Stimulated activated CD4-positive, alpha-beta T cell treated with anti-CD3 and anti-CD28 coated beads, Interleukin-4, amount 100 ng/mL, for 1 hour (primary cell): ENCODE measurements at places on chromosomes 16 and 17.

GRCh38 chr17:79923974-79924638, 84.9 kb upstream of the CBX4 start:
- DNase-seq = peak; percentile 45

- no peak for DNase-seq
Measured at GRCh38 chr16:10552281-10552680, 28.1 kb downstream of the EMP2 start.

DNA sequence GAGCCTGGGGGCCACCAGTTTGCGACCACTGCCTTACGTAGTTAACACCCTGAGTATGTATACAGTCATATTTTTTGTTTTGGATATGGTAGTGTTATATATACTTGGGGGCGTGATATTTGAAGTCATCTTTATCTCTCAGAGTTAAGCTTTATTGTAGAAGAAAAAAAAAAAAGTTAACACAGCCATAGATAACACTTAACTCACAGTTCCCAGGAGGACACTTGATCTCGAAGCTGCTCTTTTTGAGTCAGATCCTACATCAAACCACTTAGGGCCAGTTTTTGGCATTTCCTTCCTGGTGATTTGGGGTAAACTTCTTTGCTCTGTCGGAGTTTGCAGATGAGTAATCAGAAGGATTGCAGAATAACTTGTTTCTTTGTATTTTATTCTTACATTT, 5.8 kb downstream of the ITPRIPL2 start:
- no peak for DNase-seq

DNA sequence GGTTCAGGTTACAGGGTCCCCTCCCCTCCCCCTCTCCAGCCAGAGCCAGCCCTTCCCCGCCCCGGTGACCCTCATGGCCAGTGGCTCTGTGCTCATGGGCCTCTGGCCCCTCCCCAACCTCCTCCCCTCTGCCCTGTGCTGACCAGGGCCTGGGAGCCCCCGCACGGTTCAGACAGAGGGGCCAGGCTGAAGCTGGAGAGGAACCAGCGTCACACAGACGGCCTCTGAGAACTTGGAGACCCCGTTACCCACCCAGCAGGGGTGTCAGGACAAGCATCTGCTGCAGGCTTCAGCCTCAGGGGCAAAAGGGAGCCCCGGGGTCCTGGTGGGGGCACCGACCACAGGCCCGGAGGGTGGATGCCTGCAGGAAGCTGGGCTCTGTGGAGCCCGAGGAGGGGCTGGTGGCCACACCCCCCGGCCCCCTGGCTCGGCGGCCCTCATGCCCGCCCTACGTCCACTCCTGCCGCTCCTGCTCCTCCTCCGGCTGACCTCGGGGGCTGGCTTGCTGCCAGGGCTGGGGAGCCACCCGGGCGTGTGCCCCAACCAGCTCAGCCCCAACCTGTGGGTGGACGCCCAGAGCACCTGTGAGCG, at the start of gene WFIKKN1:
Gene WFIKKN1 (plus strand): TSS at position 171 of the 591 bp plus-strand sequence. CDS start 269 bp downstream, at position 440.
- DNase-seq = no peak

DNA sequence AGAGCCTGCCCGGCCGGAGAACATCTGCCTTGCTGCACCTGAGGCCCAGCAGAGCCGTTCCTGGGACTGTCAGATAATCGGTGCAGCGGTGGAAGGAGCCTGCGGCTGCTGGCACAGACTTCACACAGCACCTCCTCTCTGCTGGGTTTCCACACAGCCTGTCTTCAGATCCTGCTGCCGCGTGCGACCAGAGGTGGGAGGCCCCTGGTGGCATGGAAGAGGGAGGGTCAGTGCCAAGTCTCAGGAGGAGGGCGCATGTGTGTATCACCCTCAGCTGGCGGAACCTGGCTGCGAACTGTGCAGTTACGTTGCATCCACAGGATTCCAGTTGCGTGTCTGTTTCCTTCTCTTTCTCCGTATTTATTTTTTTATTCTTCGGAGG, 3.3 kb downstream of the CDK5R1 start:
- no peak for DNase-seq

DNA sequence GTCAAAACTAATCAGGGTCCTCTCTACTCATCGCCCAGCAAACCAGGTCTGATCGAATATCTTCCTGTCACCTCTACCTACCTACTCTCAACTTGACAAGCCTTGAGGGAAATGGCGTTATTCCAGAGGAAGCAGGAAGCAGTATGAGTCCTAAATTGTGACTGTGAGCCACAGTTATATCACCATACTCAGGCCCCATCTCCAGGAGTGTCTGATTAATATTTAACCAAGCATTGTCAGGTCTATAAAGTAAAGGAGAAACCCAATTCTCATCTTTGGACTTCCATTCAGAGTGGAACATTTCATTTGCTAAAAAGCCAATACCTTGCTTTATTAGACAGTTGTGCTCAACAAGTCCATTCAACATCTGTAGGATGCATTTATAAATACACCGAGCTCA, 17.8 kb upstream of the CLEC3A start:
- DNase-seq = no peak

DNA sequence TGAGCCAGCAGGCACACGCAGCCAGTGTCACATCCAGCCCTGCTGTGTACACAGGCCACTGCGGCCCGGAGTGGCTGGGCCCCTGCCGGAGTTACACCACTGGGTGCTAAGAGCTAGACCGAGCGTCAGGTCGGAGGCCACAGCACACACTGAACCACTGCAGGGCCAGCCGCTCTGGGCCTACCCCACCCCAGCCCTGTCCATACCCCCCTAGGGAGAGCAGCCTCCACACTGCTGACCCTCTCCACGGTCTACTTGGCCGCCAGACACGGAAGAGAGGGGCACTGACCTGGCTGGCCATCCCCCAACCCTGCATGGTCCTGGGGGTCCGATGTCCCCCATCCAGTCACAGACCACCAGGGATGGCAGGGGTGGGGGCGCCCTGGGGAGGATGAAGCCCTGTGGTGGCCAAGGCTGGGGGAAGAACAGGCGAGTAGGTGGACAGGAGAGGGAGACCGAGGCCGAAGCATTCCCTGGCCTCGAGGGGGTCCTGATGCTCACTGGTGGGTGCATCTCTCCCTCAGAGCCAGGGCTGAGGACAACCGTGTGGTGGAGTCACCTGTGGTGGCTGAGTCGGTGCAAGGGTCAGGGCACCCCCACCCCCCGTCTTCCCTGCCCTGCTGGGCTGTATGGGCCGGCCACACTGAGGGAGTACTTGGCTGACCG, 34.9 kb upstream of the ZC3H18 start:
- DNase-seq = no peak

DNA sequence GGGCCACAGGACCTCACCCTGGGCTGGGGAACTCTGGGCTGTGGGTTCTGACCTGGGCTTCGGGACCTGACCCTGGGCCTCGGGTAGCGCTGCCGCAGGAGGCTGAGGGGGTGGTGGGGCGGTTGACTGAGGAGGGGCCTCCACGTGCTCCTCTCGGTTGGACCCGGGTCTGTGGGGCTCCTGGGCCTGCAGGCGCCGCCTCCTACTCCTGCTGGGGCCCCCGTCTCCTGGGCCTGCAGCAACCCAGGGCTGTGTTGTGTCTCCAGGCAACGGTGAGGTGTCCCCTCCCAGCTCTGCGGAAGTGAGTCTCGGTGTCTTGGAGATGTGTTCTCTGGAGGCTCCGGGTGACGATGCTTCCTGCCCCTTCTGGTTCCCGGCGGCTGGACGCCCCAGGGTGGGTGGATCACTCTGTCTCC, 41.5 kb upstream of the GNG13 start:
- DNase-seq = no peak

DNA sequence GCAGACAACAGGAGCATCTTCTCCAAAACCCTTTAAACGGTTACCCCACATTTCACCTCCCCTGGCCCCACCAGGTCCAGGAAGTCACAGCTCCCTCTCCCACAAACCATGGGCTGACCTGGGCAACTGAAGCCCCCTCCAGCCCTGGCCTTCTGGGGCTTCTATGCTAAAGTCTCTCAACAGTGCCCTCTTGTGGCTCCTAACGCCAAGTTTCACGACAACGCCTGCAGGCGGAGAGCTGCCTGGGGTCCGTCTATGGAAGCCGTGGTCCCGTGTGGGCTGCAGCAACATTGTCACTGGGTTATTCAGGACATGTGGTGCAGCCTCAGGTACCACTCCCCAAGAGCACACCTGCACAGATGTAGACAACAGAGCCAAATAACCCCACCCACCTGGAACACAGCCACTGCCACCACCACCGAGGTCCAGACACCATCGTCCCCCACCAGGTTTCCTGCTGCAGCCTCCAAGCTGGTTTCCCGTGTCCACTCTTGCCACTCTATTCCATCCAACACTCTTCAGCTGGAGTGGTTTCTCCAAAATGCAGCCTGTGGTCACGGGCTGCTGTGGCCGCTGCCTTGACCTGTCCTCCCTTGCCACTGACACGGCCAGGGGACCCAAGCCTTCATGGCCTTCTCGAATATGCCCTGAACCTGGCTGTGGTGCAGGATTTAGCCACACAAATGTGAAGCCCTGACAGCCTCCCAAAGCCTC, 19.1 kb downstream of the C16orf95 start:
- DNase-seq = peak; percentile 37

GRCh38 chr17:38598536-38598935, 7.2 kb downstream of the SRCIN1 start:
- no peak for DNase-seq

GRCh38 chr17:17503566-17504130, 7.5 kb upstream of the RASD1 start:
- DNase-seq = no peak

DNA sequence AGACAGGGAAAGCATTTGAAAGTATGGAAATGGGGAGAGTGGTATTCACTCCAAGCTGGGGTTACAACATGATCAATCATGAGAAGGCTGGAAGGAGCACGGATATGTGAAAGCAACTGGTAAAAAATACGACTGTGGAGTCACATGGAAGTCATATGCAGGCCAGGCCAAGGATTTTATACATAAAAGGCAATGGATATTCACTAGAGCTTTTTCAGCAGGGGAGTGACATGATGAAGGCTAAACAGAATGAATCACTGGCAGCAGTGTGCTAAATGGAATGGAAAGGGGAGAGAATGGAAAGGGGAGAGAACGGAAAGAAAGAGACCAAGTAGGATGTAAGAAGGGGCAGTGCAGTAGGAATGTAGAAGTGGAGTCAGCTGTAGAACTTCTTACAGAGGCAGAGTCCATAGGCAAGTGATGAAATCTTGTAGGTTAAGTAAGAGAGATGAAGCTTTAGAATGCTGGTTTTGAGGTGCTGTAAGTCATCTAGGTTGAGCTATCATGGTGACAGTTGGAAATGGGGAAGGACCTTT, 13.0 kb upstream of the NETO2 start:
- no peak for DNase-seq

DNA sequence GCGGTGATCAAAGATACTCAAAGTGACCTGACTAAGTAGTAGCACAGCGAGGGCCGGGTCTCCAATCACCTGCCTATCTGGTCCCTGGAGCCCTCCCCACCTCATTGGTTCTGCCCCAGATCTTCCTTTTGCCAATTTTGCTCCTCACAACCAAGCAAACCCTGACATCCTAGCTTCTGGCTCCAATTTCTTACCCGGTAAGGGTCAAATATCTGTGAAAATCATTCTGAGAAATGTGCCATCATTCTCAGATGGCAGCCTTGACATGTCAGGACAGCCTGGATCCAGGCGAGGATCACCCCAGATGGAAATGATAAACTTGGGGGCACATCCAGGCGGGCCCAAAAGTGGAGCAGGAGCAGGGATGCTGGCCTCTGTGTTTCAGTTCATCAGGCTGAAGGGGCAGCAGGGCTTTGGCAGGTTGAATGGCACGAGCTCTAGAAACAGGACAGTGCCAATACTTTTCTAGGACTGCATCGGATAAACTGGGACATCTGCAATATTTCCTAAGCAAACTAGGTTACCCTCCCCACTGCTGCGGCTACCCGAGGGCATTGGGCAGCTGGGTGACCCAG, 83.9 kb downstream of the SHISA6 start:
- no peak for DNase-seq

- no peak for DNase-seq
Measured at GRCh38 chr17:81049973-81050551, 15.1 kb downstream of the BAIAP2 start.

DNA sequence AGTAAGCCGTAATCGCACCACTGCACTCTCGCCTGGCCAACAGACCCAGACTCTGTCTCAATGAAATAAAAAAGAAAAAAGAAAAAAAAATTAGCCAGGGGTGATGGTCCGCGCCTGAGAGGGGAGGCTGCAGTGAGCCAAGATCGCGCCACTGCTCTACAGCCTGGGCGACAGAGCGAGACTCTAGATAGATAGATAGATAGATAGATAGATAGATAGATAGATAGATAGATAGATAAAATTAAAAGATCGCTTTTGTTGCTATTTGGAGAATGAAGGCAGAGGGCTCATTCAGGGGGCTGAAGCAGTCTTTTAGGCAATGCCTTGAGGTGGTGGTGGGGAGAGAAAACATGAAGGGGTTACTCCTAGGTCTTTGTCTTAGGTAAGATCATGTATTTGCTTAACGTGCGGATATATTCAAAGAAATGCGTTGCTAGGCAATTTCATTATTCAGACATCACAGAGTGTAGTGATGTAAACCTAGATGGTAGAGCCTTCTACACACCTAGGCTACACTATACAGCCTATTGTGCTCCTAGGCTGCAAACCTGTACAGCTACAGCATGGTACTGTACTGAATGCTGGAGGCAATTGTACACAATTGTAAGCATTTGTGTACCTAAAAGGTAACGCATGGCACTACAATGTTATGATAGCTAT, 4.3 kb upstream of the HES7 start:
- DNase-seq = no peak
